HuH-7 (cell line): ENCODE measurements at places on chromosomes 2 and 18.
A peak's percentile ranks its signal among the peaks of the same experiment; 100 is the strongest.

DNA sequence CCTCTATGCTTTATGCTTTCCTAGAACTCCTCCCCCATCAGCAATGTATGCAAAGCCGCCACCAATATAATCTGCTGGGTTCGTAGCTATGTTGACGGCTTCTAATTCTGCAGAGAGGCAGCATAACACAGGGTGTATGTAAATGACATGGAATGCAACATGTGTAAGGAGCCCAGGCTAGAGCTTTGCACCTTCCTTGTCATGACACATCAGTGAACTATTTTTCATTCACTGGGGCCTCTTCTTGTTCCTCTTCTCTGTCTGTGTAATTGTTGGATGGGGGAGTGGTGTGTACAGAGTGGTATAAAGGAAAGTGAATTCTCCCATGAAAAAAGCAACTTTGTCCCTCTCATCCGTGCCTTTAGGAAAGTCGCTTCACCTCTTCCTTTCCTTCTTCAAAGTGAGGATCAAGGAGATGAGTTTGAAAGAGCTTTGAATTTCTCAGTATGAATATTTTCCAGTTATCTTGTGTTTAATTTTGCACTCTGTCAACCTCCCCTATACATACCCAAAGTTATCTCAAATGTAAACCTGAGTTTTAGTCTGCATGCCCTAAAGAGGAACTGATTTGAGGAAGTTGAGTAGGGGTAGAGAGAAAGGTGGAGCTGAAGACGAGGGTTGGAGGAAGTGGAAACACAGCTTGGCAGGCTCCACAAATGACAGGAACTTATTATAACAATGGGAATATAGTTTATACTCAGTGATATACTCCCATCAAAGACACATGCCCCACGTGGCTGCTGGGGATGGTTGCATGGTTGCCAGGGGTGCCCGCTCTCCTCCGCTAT, 74.9 kb upstream of the ARL4C start:
- no peak for DNase-seq

DNA sequence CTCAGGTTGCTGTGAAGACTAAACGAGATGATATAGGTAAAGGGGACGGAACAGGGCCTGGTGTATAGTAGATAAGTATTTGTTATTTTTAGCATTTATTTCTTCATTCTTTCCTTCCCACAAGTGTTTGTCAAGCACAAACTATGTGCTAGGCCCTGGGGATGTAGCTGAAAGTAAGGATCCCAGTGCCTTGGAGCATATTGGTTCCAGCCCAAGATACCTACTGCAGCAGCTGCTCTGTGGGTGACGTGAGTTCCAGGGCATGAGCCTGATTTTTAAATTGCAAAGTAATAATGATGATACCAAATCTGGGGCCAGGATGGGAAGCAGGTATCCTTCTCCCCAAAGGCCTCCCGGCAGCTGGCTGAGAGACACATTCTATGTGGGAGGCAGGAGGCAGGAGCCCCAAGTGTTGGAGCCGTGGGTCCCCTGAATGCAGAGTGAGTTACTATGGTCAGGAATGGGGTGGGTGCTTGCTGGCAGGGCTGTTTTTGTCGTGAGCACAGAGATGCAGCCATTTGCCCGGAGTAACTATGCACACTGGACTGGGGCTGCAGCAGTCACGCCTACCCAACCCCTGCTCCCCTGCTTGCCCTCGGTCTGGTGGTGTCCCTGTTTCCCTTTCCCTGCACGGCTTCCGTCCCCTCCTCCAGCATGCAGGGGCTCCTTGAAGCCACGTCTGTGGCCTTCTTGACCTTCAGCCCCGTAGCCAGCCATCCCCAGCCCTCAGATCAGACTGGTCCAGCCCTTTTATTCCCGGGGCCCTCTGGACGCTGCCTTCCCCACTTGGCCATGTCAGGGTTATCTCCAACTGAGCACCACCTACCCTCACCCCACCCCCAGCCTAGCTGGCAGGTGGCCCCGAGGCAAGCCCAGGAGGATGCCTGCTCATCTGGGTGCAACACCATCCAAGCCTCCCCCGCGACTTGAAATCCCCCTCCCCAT, 52.4 kb downstream of the INHBB start:
- no peak for DNase-seq

DNA sequence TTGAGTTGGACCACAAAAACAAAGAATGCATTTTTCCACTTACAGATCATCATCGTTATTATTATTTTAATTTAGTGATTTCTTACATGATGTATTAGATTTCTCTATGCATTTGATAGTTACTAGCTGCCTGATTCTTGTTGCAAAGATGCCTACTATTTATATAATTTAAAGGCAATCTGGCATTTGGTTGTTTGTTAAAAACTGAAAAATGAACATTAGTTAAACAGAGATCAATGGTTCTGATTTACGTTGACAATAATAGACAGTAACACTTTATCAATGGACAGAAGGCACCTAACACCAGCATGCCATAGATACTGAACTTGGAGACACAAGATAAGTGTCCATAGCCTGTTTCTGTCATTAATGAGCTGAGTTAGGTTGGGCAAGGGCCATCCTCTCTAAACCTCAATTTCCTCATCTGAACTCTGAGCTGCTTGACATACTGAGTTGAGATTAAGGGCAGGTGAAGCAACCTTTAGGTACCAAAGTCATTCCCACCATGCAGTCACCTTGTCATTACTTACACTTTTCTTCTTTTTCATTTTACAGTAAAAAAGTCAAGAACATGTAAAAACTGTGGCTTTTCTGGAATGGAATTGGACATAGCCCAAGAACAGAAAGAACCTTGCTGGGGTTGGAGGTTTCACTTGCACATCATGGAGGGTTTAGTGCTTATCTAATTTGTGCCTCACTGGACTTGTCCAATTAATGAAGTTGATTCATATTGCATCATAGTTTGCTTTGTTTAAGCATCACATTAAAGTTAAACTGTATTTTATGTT, 3.1 kb downstream of the CCL20 start:
- no peak for DNase-seq

GRCh38 chr2:215617060-215617824, 181.4 kb upstream of the FN1 start:
- no peak for DNase-seq

DNA sequence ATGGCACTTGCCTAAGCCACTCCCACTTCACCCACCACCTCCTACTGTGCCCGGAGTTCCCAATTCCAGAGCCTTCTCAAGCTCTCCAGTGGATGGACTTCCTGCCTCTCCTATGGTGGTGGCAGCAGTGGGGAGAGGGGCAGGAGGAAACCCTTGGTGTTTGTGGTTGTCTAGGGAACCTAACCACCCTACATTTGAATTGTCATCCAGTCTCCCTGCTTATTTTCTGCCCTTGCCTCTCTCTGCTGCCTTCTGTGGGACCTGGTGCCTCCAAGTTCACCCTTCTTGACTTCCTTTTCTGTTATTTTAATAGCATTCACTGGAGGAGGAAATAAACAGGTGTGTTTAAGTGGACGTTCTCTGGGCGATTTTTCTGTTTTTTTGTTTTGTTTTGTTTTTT, 50.0 kb upstream of the HPCAL1 start:
- DNase-seq, result no peak

GRCh38 chr2:194870974-194871535, 786.0 kb upstream of the SLC39A10 start:
- DNase-seq, result no peak

- DNase-seq, result peak; percentile 66
Measured at GRCh38 chr18:59249199-59249774, 24.0 kb downstream of the RAX start.

GRCh38 chr2:154686162-154686561, 12.3 kb upstream of the KCNJ3 start:
- no peak for DNase-seq

GRCh38 chr2:60847854-60848253, 33.5 kb upstream of the REL start:
- no peak for DNase-seq

GRCh38 chr2:171798156-171798820, 95.8 kb downstream of the SLC25A12 start:
- no peak for DNase-seq

GRCh38 chr2:9336576-9337314, 86.6 kb downstream of the ITGB1BP1 start:
- peak; percentile 68 for DNase-seq

DNA sequence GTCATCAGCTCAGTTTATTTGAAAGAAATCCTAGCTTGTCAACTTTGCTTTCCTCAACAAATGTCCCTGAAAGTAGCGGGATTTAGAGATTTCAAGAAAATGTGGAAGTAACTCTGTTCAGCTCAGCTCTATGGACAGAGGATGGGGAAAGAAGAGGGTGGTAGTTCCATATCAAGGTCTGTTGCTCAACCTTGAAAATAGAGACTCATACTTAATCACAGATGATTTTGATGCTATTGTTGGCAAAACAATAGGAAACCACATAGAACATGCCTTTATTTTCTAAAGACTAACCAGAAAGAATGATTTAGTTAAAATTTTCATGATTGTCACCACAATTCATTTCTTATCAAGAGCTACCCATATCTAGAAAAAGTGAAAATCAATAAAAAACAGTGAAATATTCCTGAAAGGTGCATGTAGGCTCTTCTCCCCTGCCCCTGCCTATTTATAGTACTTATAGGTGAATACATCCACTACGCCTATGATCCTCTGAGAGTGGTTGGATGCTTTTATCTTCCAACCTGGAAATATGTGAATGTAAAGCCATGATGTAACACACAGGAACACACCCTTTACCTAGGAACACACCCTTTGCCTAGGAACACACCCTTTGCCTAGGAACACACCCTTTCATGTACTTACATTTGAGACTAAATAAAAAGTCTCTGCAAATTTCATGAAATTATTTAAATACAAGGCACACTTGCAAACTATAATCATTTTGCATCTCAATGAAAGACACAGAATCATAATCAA, 65.8 kb downstream of the ETAA1 start:
- no peak for DNase-seq

DNA sequence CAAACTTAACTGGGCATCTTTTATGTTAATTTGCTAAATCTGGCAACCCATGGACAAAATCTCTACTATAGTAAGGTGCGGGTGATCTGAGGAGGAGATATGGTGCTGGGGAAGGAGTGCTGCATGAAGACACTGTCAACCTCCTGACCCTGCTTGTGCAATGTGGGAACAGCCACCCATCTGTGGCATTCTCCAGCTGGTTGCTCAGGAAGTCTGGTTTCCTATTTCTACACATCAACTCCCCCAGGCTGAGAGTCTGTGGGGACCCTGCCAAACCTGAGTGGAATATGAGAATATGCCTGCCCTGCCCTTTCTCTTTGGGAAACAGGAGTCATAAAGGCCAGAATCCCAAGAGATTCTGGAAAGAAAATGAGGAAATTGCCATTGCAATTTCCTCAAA, 60.1 kb upstream of the PAX3 start:
- DNase-seq, result no peak

DNA sequence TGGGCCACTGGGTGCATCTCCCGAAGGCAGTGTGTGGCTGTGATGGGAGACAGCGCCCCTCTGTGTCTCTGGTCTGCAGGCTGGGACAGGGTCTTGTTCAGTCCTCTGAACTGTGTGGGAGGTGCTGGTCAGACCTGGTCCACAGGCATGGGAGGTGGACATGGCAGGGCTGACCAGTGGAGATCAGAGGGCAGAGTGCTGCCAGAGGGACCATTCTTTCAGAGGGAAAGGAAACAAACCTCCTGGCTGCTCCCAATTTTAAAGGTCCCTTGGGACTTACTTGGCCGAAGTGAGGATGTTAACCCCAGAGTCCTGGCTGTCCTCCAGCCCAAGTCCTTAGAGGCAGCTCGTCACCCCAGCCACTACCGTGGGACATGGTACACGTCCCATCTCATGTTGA, 4.0 kb downstream of the CAPN13 start:
- DNase-seq, result no peak

- DNase-seq, result no peak
Measured at GRCh38 chr18:1094409-1094808, 189.7 kb downstream of the ADCYAP1 start.
